ENCODE measurements at places on chromosomes 11 and 22.

DNA sequence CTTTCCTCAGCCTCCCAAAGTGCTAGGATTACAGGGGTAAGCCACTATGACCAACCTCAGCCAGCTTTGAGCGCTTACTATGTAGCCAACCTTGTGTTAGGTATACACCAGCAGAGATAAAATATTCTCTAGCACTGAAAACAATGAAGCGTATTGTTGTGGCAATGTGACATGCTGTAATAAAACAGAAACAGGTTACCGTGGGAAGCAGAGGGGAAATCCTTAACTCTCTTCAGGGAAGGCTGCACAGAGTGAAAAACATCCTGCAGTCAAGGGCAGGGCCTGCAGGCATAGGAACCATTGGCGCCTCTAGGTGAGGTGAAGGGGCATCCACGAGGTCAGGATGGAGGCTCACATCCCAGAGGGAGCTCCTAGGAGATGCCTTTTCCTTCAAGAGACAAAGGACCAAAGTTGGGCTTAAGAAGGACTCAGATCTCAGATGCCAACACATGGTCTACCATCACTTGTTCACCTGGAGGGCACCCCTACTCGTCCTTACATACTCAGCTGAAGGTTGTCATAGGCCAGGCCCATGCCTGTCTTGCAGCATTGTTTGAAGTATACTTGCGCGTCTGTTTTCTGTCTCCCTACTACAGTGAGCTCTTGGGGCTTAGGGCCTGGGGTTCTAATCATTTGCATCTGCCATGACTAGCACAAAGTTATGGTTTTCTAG, 8.0 kb downstream of the POLD4 start:
- DNase-seq: no peak

GRCh38 chr22:38264322-38264843, 8.4 kb downstream of the TMEM184B start:
- DNase-seq: no peak

GRCh38 chr11:128926437-128927107, 16.1 kb downstream of the TP53AIP1 start:
- no peak for DNase-seq

DNA sequence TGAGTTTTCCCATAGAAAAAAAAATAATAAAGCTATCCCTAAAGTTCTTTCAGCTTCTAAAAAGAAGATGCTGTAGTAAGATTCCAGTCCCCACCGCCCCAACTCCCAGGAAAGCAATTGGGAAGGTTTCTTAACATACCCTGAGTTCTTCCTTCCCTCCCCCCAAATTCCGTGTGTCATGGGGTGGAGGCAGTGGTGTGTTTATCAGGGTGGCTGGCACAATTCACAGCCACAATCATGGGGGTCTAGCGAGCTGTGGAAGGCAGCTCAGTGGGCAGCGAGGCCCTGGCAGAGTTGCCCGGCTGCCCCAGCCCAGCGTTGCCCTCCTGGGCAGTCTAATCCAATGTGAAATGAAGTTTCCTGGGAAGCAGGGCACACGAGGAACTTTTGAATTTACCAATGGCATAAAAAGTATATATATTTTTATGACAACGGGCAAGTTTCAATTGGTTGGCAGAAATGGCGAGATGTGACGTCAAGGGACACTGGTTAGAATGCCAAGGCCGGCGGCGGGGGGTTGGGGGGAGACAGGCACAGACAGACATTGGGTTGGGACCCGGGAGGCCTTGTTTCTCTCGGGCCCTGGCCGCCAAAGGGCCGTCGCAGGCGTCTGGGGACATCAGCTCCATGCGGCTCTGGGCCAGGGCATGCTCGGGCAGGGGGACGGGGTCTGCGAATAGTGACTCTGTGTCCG, 80.7 kb upstream of the PPARA start:
- DNase-seq: peak; percentile 68

DNA sequence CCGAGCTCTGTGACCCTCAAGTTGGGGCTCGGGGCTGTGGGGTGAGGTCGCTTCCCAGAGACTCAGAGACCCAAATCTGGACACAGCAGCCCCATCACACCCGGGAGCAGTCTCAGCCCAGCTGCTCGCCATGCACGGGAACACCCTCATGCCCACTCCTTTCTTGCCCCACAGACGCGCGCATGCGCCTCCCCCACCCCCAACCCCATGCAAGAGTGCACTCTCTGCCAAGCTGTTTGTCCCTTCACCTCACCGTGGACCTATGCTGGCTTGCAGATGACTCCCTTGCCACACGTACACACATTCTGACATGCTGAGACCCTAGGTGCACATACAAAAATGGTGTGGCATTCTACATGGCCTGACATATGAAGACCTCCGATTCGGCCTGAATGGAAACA, 478 bp upstream of the CD248 start:
- peak; percentile 45 for DNase-seq

DNA sequence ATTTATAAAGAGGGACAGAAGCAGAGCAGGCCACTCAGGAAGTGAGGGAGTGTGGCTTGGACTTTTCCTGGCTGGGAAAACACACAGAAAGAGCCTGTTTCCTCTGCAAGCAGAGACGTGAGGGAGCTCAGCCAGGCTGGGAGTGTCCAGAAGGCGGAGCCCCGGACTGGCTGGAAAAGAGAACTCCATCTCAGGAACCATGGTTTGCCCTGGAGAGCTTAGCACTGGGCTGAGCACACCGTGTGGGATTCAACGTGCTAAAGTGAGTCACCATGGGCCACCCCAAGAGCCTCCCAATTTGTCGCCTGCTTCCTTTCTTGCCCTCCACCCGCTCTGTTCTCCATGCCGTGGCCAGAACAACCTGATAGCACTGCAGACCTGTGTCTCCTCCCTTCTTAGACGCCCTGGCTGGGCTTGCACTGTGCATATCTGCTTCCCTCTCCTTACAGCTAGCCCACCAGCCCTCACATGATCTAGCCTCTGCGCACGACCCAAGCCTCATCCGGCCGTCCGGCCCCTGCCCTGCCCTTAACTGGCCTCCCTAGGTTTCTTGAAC, 51.8 kb downstream of the GALNT18 start:
- no peak for DNase-seq

Measured in CD4-positive, alpha-beta T cell treated with Interleukin-17A for 1 hour (primary cell).